ENCODE measurements at places on chromosomes 2 and 18. TPM values are rescaled to one million over a fixed set of nuclear protein-coding genes. Genes with fewer than 3 reads are reported as not detected.

GRCh38 chr2:20611844-20612356 is 39.0 kb downstream of the HS1BP3 start:
- no peak for DNase-seq
- peaks cover 28% of the 10 kb centered on the region for H3K4me1 ChIP-seq
- no peak overlapping the region for H3K4me3 ChIP-seq

- no peaks in the 10 kb centered on the region for H3K4me1 ChIP-seq
- no peaks in the 10 kb centered on the region for H3K36me3 ChIP-seq
- no peak overlapping the region for H3K27ac ChIP-seq
- DNase-seq: no peak
- H3K4me3 ChIP-seq: no peak overlapping the region
Observed at GRCh38 chr2:238517209-238517608, 90.5 kb downstream of the ASB1 start.

DNA sequence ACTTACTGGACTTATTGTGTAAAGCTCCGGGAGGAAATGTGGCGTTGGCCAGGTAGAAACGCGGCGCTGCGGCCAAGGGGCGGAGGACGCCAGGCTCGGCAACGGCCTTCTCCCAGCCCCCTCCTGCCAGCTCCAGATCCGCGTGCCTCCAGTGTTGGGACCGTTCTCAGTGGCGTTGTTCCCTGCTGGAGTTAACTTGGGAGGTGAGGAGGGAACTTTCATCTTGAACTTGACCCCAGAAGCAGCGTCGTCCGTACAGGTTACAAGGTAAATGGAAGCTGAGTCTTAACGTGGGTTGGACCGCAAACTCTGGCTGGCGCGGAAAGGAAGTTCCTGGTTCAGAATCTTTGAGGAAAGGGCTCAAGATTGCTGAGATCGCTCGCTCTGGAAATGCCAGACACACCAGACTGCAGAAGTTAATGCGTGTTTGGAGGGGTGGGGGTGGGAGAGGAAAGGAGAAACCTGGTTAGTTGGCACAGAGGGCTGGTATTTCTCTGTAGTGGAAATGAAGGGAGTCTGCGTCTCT is 1.3 kb downstream of the TANC1 start:
- H3K27ac ChIP-seq: peak overlapping the region; percentile 98
- peaks cover 9% of the 10 kb centered on the region for H3K36me3 ChIP-seq
- H3K4me1 ChIP-seq: peaks cover 59% of the 10 kb centered on the region
- H3K27me3 ChIP-seq: peaks cover 18% of the 10 kb centered on the region
- peak overlapping the region; percentile 98 for H3K4me3 ChIP-seq
- peak; percentile 49 for DNase-seq

The LRRTM4 gene
- total RNA-seq: 1.8 TPM

DNA sequence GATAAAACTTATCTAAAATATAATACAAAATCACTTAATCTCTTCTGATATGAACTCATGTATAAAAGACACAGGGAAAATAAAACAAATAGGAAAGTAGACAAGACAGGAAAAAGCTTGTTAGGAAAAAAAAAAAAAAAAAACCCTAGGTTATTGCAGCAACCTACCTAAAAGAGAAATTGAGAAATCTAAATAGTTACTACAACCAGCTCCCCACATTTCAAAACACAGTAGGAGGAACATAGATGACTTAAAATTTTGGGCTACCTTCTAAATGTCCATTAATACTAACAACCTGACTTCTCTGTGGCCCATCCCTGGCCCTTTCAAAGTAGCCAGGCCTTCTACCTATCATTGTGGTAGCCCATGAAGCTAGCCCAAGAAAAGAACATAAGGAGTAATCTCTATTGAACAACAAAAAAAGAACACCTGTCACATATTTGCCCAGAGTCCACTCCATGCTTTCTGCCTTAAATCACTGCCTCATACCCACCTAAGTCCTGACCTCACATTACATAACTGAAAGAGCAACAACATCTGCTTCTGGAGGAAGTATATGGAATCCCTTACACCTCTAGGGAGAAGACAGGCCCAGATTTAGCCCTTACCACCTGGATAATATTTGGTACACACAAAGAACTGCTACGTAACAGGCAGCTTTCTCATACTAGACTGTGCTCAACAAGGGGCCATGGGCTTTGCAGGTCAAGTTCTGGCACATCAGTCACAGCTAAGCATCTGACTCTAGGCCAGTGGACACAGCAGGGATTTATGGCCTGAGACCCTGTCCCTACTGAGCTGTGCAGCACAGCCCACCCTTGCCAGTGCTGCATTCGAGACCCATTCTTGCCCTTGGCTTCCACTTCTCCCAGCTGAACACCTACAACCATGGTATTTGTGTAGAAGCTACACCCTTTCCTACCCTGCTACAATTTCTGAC is 8.5 kb downstream of the SUCLG1 start:
- no peak for DNase-seq
- H3K4me3 ChIP-seq: no peak overlapping the region
- peaks cover 5% of the 10 kb centered on the region for H3K36me3 ChIP-seq

DNA sequence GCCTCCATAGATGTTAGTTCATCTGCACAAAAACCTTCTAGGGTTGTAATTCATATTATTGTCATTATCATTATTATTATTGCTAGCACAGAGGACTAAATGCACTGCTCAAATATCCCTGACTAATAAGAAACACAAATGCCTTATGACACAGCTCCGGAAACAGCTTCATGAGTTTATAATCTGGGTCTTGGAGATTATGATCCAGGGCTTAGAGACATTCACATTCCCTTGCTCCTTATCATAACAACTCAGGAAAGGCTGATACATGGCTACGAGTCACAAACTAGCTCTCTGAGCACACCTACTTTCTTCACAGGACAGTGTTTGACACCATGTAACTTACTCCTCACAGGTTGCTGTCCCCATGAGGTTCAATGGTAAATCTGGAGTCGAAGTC is 102.2 kb upstream of the TTC39C start:
- no peak overlapping the region for H3K27ac ChIP-seq
- H3K27me3 ChIP-seq: no peaks in the 10 kb centered on the region
- H3K36me3 ChIP-seq: no peaks in the 10 kb centered on the region

The TCF7L1 gene
- total RNA-seq: 83.8 TPM

The AMER3 gene
- 0.18 TPM for total RNA-seq

DNA sequence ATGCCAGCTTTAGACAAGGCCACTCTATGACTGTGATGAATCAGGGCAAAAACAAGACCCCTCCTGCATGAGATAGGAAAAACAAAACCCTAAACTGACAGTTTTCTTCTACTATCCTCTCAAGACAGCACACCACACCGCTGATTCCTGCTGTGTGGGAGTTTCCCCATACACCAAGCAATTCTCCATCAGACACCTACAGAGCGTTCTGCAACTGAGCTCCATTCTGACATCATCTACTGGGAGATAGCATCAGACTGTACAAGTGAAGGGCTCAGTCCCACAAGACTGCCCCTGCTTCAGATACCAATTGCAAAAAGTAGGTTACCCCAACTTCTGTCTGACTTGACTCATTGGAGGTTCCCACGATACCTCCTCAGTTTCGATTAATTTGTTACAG is 130.6 kb downstream of the TSN start:
- H3K4me3 ChIP-seq: no peak overlapping the region
- no peak overlapping the region for H3K27ac ChIP-seq
- peaks cover 20% of the 10 kb centered on the region for H3K27me3 ChIP-seq
- peaks cover 3% of the 10 kb centered on the region for H3K36me3 ChIP-seq

GRCh38 chr2:83757329-83757728 is 701.8 kb downstream of the SUCLG1 start:
- H3K27ac ChIP-seq: no peak overlapping the region
- H3K4me3 ChIP-seq: no peak overlapping the region
- H3K27me3 ChIP-seq: no peaks in the 10 kb centered on the region
- H3K4me1 ChIP-seq: peaks cover 5% of the 10 kb centered on the region

DNA sequence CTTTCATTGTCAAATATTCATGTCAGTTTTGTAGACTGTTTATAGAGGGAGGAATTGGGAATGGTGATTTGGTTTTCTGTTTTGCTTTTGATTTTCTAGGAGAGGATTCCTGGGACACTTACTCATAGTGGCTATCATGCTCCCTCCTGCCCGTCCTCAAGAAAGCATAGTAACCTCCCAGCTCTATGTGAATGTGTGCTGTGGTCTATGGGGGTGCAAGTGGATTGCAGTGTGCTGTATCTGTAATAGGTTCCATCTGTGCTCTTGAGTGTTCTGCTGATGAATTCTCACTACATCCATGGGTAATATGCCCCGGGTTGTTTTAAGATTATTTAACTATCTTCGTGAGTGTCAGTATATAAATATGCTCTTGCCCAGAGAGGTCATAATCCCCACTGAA is 811.3 kb downstream of the CNTNAP5 start:
- no peaks in the 10 kb centered on the region for H3K36me3 ChIP-seq
- H3K27me3 ChIP-seq: no peaks in the 10 kb centered on the region
- DNase-seq: no peak
- H3K4me3 ChIP-seq: no peak overlapping the region
- no peaks in the 10 kb centered on the region for H3K4me1 ChIP-seq

DNA sequence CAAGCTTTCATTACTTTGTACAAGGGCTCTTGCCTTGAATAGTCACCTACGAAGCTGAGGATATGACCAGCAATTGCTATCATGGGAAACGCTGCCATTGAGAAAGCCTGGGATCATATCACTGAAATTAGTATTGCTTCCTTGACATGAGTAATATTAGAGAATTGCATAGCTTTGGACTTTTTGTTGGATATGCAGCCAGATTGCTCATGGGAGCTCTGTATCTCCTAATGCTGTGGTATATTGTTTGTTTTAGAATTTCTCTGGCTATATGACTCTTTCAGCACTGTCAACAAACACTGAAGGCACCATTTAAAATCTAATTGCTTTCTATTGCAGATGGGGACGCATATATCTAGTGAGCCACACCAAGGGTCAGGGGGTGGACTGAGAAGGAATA is 80.0 kb upstream of the WDSUB1 start:
- no peak for DNase-seq
- no peak overlapping the region for H3K4me3 ChIP-seq
- peaks cover 8% of the 10 kb centered on the region for H3K4me1 ChIP-seq
- H3K27me3 ChIP-seq: peaks cover 2% of the 10 kb centered on the region
- peaks cover 42% of the 10 kb centered on the region for H3K36me3 ChIP-seq
- H3K27ac ChIP-seq: no peak overlapping the region

DNA sequence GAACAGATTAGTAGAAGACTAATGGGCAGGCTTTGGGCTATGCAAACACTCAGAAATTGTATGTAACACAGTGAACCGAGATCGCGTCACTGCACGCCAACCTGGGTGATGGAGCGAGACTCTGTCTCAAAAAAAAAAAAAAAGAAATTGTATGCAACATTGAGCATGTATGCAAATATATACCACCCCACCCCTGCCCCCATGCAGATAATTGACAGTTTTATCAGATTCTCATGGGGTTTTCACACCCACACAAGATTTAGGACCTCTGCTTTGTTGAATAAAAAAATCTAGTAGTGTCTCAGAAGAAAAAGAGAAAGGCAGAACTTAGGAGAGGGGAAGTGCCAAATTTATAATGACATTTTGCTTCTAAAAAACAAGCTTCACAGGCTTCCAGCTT is 131.6 kb upstream of the FN1 start:
- no peak for DNase-seq
- no peak overlapping the region for H3K27ac ChIP-seq

The CXCR2 gene
- 0.49 TPM for total RNA-seq

GRCh38 chr2:54725343-54726099 is 2.1 kb downstream of the EML6 start:
- peaks cover 3% of the 10 kb centered on the region for H3K36me3 ChIP-seq
- H3K4me1 ChIP-seq: peaks cover 11% of the 10 kb centered on the region
- H3K4me3 ChIP-seq: peak overlapping the region; percentile 89

The NETO1 gene
- total RNA-seq: 12.8 TPM

GRCh38 chr2:24870440-24870839 is 49.6 kb downstream of the ADCY3 start:
- H3K4me1 ChIP-seq: peaks cover 13% of the 10 kb centered on the region
- H3K36me3 ChIP-seq: peaks cover 22% of the 10 kb centered on the region
- H3K27ac ChIP-seq: no peak overlapping the region
- peaks cover 6% of the 10 kb centered on the region for H3K27me3 ChIP-seq

DNA sequence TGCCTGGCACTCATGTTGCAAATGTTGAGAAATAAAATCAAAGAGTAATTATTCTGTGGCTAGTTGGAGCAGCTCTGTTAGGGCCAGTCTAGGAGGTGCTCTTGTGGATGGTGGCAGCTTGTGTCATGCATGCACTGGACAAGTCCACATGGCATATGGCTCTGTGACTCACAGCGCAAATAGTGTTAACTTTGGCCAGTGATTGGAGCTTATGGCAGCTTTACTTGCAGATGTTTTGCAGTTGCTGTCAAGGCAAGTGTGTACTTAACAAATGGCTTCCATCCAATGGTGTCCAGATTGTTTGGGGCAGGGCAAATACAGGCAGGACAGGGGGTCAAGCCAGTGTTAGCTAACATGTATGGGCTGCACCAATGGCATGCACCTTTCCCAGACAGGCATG is 26.1 kb upstream of the TMX3 start:
- no peak overlapping the region for H3K4me3 ChIP-seq
- no peak overlapping the region for H3K27ac ChIP-seq
- DNase-seq: no peak
- peaks cover 1% of the 10 kb centered on the region for H3K27me3 ChIP-seq
- no peaks in the 10 kb centered on the region for H3K4me1 ChIP-seq

The RNF152 gene
- total RNA-seq: 4.1 TPM

DNA sequence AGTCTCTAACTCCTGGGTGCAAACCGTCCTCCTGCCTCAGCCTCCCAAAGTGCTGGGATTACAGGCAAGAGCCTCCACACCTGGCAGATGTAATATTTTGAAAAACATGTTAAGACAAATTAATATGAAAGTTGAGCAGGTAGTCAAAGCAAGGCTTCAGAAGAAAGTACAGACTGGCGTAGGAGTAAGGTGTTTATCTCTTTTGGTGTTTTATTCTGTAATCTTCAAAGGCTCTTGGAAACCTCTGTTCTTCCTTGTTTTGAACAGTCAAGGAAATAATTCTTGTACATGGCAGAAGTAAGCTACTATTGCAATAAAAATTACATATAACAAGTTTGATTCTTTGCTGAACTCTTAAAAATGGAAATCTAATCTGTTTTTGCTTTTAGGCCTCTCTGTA is 5.3 kb downstream of the RNF138 start:
- peaks cover 6% of the 10 kb centered on the region for H3K27me3 ChIP-seq
- no peak for DNase-seq

GRCh38 chr2:20488201-20488641 is 41.3 kb downstream of the RHOB start:
- H3K36me3 ChIP-seq: peaks cover 4% of the 10 kb centered on the region
- no peak overlapping the region for H3K27ac ChIP-seq
- DNase-seq: no peak
- H3K27me3 ChIP-seq: peaks cover 1% of the 10 kb centered on the region
- peaks cover 11% of the 10 kb centered on the region for H3K4me1 ChIP-seq
- H3K4me3 ChIP-seq: no peak overlapping the region

The TMEM178A gene
- 4.8 TPM for total RNA-seq

GRCh38 chr2:54088191-54088634 is 27.2 kb upstream of the ACYP2 start:
- DNase-seq: no peak
- H3K27me3 ChIP-seq: no peaks in the 10 kb centered on the region
- H3K4me3 ChIP-seq: no peak overlapping the region

The CDK15 gene
- total RNA-seq: not detected

- H3K4me3 ChIP-seq: no peak overlapping the region
- no peak overlapping the region for H3K27ac ChIP-seq
- no peaks in the 10 kb centered on the region for H3K27me3 ChIP-seq
- no peaks in the 10 kb centered on the region for H3K4me1 ChIP-seq
- H3K36me3 ChIP-seq: peaks cover 8% of the 10 kb centered on the region
- no peak for DNase-seq
Observed at GRCh38 chr2:48459921-48460320, 70.0 kb upstream of the STON1 start.

The PDCD1 gene
- not detected for total RNA-seq

GRCh38 chr2:8324901-8325300 is 357.0 kb upstream of the ID2 start:
- no peak overlapping the region for H3K4me3 ChIP-seq
- H3K4me1 ChIP-seq: peaks cover 13% of the 10 kb centered on the region
- DNase-seq: no peak
- H3K27me3 ChIP-seq: peaks cover 7% of the 10 kb centered on the region
- no peaks in the 10 kb centered on the region for H3K36me3 ChIP-seq
- no peak overlapping the region for H3K27ac ChIP-seq
